ENCODE measurements at places on chromosomes 16 and 17. TPM values are rescaled to one million over a fixed set of nuclear protein-coding genes. Genes with fewer than 3 reads are reported as not detected.

SHISA6 gene
- total RNA-seq: not detected

MT1M gene
- total RNA-seq: 10.3 TPM

NPIPA5 gene
- total RNA-seq: 0.54 TPM

ITGB4 gene
- total RNA-seq: 0.09 TPM

MYH3 gene
- 0.45 TPM for total RNA-seq

EVPLL gene
- not detected for total RNA-seq

PIEZO1 gene
- 150 TPM for total RNA-seq

SCIMP gene
- not detected for total RNA-seq

TIGD7 gene
- 1.9 TPM for total RNA-seq

CDH3 gene
- total RNA-seq: not detected

PRPSAP2 gene
- 26.3 TPM for total RNA-seq

PYDC1 gene
- not detected for total RNA-seq

KRTAP4-9 gene
- total RNA-seq: not detected

TBKBP1 gene
- 7.9 TPM for total RNA-seq

NME1 gene
- total RNA-seq: 34.0 TPM

PNMT gene
- total RNA-seq: not detected

EIF3CL gene
- total RNA-seq: 86.9 TPM

KRT12 gene
- total RNA-seq: not detected

CAPNS2 gene
- total RNA-seq: 1.7 TPM

MYCBPAP gene
- total RNA-seq: 1.7 TPM

RAB40B gene
- 8.4 TPM for total RNA-seq

ZNF689 gene
- total RNA-seq: 8.1 TPM

KRTAP4-1 gene
- not detected for total RNA-seq

TVP23A gene
- total RNA-seq: not detected

TNFRSF17 gene
- not detected for total RNA-seq

GP1BA gene
- not detected for total RNA-seq

SLC52A1 gene
- total RNA-seq: 0.25 TPM

BAHCC1 gene
- total RNA-seq: 14.3 TPM

TPSAB1 gene
- not detected for total RNA-seq

KRT9 gene
- total RNA-seq: not detected

TNRC6C gene
- 10.3 TPM for total RNA-seq

C17orf100 gene
- 0.63 TPM for total RNA-seq

ADAP2 gene
- total RNA-seq: 0.90 TPM

TBC1D26 gene
- not detected for total RNA-seq

CDH15 gene
- total RNA-seq: not detected

HS3ST6 gene
- not detected for total RNA-seq

NPTX1 gene
- total RNA-seq: 0.57 TPM

ITGAD gene
- not detected for total RNA-seq

RHBDF2 gene
- 1.4 TPM for total RNA-seq

PARD6A gene
- total RNA-seq: not detected

CCR7 gene
- total RNA-seq: not detected

SLC2A4 gene
- 0.18 TPM for total RNA-seq

CA5A gene
- total RNA-seq: not detected

FBXL16 gene
- total RNA-seq: under 0.01 TPM

KRT27 gene
- not detected for total RNA-seq

CDRT15 gene
- not detected for total RNA-seq

HES7 gene
- not detected for total RNA-seq

KRT32 gene
- 0.09 TPM for total RNA-seq

C17orf78 gene
- not detected for total RNA-seq

TMED6 gene
- 0.36 TPM for total RNA-seq

IQCK gene
- total RNA-seq: 22.3 TPM

C17orf107 gene
- total RNA-seq: 4.5 TPM

DNAAF8 gene
- not detected for total RNA-seq

All from fibroblast of the aortic adventitia (primary cell).